Thyroid gland (tissue), 4 donors: ENCODE measurements at places on chromosomes 16 and 17. TPM values are rescaled to one million over a fixed set of nuclear protein-coding genes. Genes with fewer than 3 reads are reported as not detected.
A peak's percentile ranks its signal among the peaks of the same experiment; 100 is the strongest.

Gene RNF157
- total RNA-seq, result 6.6 TPM

Gene VASN
- total RNA-seq, result 30.4 TPM

Gene NME3
- total RNA-seq, result 115 TPM

Gene SRCIN1
- total RNA-seq, result 0.54 TPM

Gene TBC1D3C
- not detected for total RNA-seq

Gene LITAFD
- not detected for total RNA-seq

Gene SYCE1L
- total RNA-seq, result not detected

Gene LGALS9B
- not detected for total RNA-seq

DNA sequence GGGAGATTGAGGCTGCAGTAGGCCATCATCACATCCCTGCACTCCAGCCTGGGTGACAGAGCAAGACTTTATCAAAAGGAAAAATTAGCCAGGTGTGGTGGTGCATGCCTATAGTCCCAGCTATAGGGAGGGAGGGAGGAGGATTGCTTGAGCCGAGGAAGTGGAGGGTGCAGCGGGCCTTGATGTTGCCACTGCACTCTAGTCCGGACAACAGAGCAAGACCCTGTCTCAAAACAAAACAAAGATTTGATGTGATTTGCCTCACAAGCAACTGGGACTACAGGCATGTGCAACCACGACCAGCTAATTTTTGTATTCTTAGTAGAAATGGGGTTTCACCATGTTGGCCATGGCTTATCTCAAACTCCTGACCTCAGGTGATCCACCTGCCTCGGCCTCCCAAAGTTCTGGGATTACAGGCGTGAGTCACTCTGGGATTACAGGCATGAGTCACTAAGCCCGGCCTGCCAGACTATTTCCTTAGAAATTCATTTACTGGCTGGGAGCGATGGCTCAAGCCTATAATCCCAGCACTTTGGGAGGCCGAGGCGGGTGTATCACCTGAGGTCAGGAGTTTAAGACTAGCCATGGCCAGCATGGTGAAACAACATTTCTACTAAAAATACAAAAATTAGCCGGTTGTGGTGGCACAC is 11.5 kb downstream of the UBE2G1 start:
- no peak overlapping the region for H3K27ac ChIP-seq
- H3K4me3 ChIP-seq, result no peak overlapping the region
- no peaks in the 10 kb centered on the region for H3K36me3 ChIP-seq
- H3K4me1 ChIP-seq, result peaks cover 30% of the 10 kb centered on the region

DNA sequence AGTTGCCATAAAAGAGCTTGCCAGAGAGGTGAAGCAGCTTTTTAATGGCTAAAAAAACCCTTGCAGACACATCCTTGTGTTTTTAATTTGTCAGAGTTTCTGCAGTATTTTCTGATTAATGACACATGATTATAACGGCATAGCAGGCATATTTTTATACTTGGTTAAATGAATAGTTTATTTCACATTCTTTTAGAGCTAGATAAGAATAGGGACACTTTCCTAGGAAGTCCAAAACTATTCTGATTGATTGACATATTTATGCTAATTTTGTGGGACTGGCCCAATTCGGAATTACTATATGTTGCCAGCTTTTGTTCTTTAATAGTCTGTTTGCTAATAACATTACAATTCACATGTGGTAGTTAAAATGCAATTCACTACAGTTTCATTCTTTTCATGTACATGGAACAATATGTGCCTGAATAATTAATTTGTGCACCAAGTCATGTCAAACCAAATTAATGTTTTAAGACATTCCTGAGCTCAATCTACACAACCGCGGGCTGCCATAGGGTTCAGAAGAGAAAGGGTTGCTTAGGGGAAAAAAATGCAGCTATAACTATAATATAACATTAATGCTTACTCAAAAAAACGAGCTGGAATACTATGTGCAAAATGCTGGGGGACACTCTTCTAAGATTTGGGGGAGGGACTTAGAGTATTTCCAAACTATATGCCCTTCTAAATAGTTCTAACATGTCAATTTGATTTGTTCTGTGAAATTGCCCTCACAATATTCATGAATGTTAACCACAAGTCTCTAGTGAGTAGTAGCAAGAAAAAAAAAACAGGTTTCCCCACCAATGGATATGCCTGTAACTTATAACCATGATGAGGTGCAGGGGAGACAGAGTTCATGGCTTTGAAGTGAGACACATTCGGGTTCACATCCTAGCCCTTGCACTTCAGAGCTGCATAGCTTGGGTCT is 305.4 kb downstream of the CEP112 start:
- no peaks in the 10 kb centered on the region for H3K27me3 ChIP-seq
- no peak overlapping the region for H3K27ac ChIP-seq
- no peaks in the 10 kb centered on the region for H3K36me3 ChIP-seq
- no peak overlapping the region for H3K4me3 ChIP-seq
- H3K4me1 ChIP-seq, result no peaks in the 10 kb centered on the region
- DNase-seq, result no peak

DNA sequence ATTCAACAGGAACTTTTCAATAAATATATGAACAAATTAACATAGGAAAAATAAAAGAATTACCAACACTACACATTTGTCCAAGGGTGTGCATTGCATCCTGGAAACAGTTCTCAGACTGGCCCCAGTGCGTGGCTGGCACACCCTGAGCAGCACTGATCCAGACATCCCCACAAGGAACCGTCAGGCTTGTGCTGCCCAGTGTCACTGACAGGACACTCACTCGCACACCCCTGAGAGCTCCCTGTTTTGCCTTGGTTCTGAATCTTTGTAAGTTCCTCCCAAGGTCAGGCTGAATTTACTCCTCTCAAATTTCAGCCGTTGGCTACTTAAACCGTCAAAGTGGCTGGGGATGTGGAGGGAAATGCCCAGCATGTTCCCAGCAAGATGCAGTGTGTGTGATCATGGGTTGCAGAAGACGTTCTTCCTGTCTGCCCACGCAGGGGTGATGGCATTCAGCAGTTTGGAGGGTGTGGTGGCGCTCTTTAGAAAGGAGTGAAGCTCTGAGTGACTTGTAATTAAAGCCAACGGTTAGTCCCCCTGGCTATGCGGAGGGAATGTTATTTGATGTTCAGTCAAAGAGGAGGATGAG is 1.7 kb downstream of the MT2A start:
- H3K4me3 ChIP-seq, result peak overlapping the region; percentile 64
- no peaks in the 10 kb centered on the region for H3K36me3 ChIP-seq
- H3K27me3 ChIP-seq, result no peaks in the 10 kb centered on the region

DNA sequence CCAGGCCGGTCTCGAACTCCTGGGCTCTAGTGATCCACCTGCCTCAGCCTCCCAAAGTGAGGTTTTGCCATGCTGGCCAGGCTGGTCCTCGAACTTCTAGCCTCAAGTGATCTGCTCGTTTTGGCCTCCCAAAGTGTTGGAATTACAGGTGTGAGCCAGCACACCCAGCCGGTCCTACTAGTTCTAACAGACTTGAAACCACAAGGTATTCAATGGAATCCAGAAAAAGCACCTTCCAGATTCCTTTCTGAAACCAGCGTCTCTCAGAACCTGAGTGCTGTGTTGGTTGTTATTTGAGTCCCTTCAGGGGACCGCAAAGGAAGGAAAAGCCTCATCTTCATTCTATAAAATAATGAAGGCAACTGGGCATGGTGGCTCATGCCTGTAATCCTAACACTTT is 4.1 kb downstream of the KRABD2 start:
- H3K4me1 ChIP-seq, result peaks cover 8% of the 10 kb centered on the region
- H3K27ac ChIP-seq, result no peak overlapping the region

- no peaks in the 10 kb centered on the region for H3K27me3 ChIP-seq
- H3K4me1 ChIP-seq, result no peaks in the 10 kb centered on the region
- H3K4me3 ChIP-seq, result no peak overlapping the region
- DNase-seq, result no peak
Measured at GRCh38 chr16:56525236-56525635, 5.4 kb upstream of the BBS2 start.

GRCh38 chr17:231191-231965 is 49.9 kb upstream of the DOC2B start:
- H3K36me3 ChIP-seq, result no peaks in the 10 kb centered on the region
- peaks cover 7% of the 10 kb centered on the region for H3K4me1 ChIP-seq

DNA sequence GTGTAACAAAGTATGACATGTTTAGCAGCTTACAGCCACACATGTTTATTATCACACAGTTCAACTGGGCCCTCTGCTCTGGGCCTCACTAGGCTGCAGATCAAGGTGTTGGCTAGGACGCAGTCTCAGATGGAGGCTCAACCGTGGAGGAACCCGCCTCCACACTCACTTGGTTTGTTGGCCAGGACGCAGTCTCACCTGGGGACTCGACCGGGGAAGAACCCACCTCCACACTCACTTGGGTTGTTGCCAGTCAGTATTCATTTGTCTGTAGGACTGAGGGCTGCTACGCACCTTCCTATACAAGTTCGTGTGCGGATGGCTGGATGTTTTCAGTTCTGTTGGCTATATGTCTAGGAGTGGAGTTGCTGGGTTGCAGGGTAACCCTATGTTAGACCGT is 240.7 kb upstream of the CIBAR2 start:
- no peak for DNase-seq
- H3K36me3 ChIP-seq, result no peaks in the 10 kb centered on the region
- peak overlapping the region; percentile 79 for H3K27ac ChIP-seq
- H3K4me3 ChIP-seq, result no peak overlapping the region
- peaks cover 54% of the 10 kb centered on the region for H3K4me1 ChIP-seq

DNA sequence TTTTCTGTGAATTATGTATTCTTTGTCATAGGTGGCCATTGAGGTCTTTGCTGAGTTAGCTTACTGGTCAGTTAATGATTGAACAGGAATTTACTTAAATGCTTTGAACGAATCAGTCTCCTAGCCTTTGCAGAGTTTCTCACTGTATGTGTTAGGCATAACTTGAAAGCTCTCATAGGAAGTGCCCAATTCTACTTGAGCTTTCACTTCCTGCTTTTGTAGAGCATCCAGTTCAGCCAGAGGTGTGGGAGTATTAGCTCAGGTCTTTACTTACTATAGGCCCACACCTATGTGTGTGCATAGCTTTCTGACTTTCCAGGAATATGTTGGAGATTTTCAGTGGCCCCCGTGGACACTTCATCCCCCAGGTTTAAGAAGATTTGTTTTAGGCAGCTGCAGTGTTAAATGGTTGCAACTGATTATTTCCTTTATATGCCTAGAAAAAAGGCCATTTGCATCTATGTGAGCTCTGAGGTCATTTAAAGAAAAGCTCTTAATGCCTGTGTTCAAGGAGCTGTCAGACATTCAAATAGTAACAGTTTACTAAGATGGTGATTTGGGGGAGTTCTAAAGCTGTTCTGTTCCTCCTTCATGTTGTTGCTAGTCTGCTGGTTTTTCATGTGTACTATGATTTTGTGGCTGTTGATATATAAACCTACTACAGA is 62.3 kb downstream of the PHKB start:
- H3K27me3 ChIP-seq, result no peaks in the 10 kb centered on the region
- H3K4me1 ChIP-seq, result no peaks in the 10 kb centered on the region
- no peak for DNase-seq
- no peak overlapping the region for H3K27ac ChIP-seq
- H3K36me3 ChIP-seq, result no peaks in the 10 kb centered on the region

- H3K36me3 ChIP-seq, result no peaks in the 10 kb centered on the region
- no peaks in the 10 kb centered on the region for H3K27me3 ChIP-seq
- H3K4me3 ChIP-seq, result no peak overlapping the region
- no peak overlapping the region for H3K27ac ChIP-seq
Measured at GRCh38 chr16:71594000-71594646, 17.2 kb upstream of the TAT start.

- no peak overlapping the region for H3K4me3 ChIP-seq
- H3K4me1 ChIP-seq, result peaks cover 1% of the 10 kb centered on the region
- H3K36me3 ChIP-seq, result peaks cover 10% of the 10 kb centered on the region
- no peak overlapping the region for H3K27ac ChIP-seq
- DNase-seq, result no peak
- no peaks in the 10 kb centered on the region for H3K27me3 ChIP-seq
Measured at GRCh38 chr16:58016840-58017446, 8.6 kb upstream of the MMP15 start.

DNA sequence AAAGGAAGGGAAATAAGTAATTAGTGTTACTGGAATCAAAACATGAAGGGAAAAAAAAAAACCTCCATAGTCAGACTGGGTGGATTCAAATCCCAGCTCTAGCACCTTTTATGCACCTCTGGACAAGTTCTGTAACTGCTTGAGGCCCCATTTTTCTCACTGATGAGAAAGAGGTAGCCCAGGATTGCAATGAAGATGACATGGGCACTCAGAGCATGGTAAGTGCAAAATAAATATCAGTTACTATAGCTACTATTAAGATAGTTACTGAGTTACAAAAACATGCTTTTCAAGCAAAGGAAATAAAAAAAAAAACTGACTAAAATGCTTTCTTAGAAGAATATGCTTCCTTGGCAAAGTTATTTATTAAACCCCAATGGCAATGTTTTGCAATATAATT is 58.8 kb downstream of the CEP95 start:
- no peaks in the 10 kb centered on the region for H3K27me3 ChIP-seq
- peaks cover 28% of the 10 kb centered on the region for H3K36me3 ChIP-seq
- no peaks in the 10 kb centered on the region for H3K4me1 ChIP-seq
- no peak overlapping the region for H3K27ac ChIP-seq
- DNase-seq, result no peak

- peaks cover 23% of the 10 kb centered on the region for H3K4me1 ChIP-seq
- DNase-seq, result no peak
- H3K36me3 ChIP-seq, result no peaks in the 10 kb centered on the region
- no peak overlapping the region for H3K27ac ChIP-seq
- H3K27me3 ChIP-seq, result no peaks in the 10 kb centered on the region
Measured at GRCh38 chr16:49643429-49644144, 212.3 kb downstream of the ZNF423 start.

GRCh38 chr16:75402159-75402820 is 31.0 kb downstream of the CFDP1 start:
- H3K4me1 ChIP-seq, result peaks cover 14% of the 10 kb centered on the region
- no peaks in the 10 kb centered on the region for H3K27me3 ChIP-seq
- no peak for DNase-seq
- H3K4me3 ChIP-seq, result no peak overlapping the region
